ENCODE measurements at places on chromosomes 1 and 21. TPM values are rescaled to one million over a fixed set of nuclear protein-coding genes. Genes with fewer than 3 reads are reported as not detected.

ADAM30 gene
- not detected for total RNA-seq

NEK2 gene
- total RNA-seq: not detected

RC3H1 gene
- total RNA-seq: 30.2 TPM

ZNF695 gene
- total RNA-seq: 1.0 TPM

CELA3A gene
- total RNA-seq: not detected

CLIC6 gene
- 34.1 TPM for total RNA-seq

SHE gene
- 21.3 TPM for total RNA-seq

AMY1C gene
- not detected for total RNA-seq

WRAP73 gene
- 20.2 TPM for total RNA-seq

DMBX1 gene
- total RNA-seq: not detected

WDR64 gene
- not detected for total RNA-seq

CD2 gene
- 3.5 TPM for total RNA-seq

LBR gene
- total RNA-seq: 36.1 TPM

ZRANB2 gene
- 149 TPM for total RNA-seq

ACOT11 gene
- 7.3 TPM for total RNA-seq

PLEKHG5 gene
- 12.0 TPM for total RNA-seq

GJA8 gene
- total RNA-seq: not detected

GBP2 gene
- 219 TPM for total RNA-seq

NOS1AP gene
- total RNA-seq: 17.6 TPM

ATF6 gene
- 31.0 TPM for total RNA-seq

ARPC5 gene
- total RNA-seq: 70.8 TPM

TTC22 gene
- total RNA-seq: 0.32 TPM

CD52 gene
- total RNA-seq: 12.3 TPM

CCDC27 gene
- not detected for total RNA-seq

CCDC30 gene
- 14.0 TPM for total RNA-seq

CD48 gene
- total RNA-seq: 5.4 TPM

TEX38 gene
- total RNA-seq: not detected

All from breast epithelium (tissue), 4 donors.